ENCODE measurements at places on chromosomes 12 and 14.

DNA sequence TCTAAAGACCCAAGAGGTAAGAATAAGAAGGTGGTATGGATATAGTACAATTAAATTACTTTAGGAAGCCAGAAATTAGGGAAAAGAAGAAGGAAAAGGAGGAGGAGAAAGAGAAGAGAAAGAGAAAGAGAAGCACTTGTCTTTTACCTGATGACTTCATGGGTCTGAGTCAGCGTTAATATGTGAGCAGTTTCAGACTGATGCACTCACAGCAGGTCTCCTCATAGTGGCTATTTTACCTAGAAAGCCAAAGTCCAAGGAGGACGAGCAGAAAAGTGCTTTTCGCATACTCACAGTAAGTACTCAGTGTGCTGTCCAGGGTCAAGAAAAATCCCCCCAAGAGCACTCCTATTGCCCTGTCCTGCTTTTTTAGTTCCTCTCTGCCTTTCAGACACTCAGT is 222.1 kb downstream of the C12orf42 start:
- DNase-seq = no peak

- no peak for DNase-seq
Observed at GRCh38 chr12:88418856-88419497, 161.3 kb downstream of the KITLG start.

DNA sequence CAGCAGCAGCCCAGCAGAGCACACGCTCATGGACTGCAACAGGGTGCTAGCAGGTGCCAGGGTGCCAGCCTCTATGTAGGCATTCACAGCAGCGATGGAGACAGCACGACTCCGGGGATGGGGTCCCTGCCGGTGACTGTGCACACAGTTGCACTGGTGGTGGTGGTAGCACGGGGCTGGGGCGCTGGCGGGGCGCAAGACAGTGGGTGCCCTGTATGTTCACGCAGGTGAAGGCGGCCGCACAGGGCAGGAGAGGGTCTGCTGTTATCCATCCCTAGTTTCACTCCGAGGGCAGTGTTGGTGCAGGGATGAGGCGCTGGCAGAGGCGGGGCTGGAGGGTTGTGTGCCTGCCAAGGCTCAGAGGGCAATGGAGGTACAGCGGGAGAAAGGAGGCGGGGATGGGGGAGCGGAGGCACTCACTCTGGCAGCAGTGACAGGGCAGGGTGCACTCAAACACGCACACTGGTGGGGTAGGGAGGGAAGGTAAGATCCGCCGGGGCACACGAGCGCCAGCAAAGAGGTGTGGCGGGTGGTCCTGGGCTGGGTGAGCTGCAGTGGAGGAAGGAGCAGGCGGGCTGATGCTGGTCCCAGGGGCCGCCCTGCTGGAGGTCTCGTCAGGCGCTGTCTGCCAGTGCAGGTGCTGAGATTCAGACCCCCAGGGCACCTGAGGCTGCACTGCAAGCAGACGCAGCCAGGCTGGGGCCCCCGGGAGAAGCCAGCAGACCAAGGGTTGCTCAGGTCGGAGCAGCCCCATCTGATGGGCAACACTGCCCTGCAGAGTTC is 76.7 kb downstream of the GALC start:
- DNase-seq = no peak

GRCh38 chr12:32399370-32400113 is at the start of gene FGD4:
TSS of gene FGD4 (plus strand) at chr12:32399558.
- DNase-seq = peak; percentile 41

DNA sequence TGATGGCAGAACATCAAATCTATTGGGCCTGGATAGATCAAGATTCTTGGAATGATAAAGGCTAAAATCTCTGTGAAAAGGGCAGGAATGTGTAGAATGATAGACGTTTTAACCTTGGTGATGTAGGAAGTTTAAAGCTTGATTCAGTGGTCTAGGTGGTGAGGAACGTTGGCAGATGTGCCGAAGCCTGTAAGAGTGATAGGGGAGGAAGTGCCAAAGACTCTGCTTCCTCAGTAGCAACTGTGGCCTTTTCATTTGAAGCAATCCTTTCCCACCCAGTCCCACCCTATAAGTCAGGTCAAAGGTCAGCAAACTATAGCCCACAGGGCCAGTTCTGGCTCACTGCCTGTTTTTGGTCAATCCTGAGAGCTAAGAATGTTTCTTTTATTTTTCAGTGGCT is 62.2 kb downstream of the MBIP start:
- no peak for DNase-seq

Measured in stimulated activated naive CD4-positive, alpha-beta T cell treated with Interleukin-2 at 50 U/mL for 16 hours (primary cell).